ENCODE measurements at places on chromosomes 3 and 15. TPM values are rescaled to one million over a fixed set of nuclear protein-coding genes. Genes with fewer than 3 reads are reported as not detected.

GOLGA6D gene
- not detected for total RNA-seq

DPPA2 gene
- total RNA-seq = not detected

CIDEC gene
- not detected for total RNA-seq

GRK7 gene
- 0.16 TPM for total RNA-seq

TMEM212 gene
- not detected for total RNA-seq

ROPN1 gene
- not detected for total RNA-seq

TBCCD1 gene
- 20.6 TPM for total RNA-seq

TM4SF1 gene
- 124 TPM for total RNA-seq

PPP1R14D gene
- not detected for total RNA-seq

ECE2 gene
- total RNA-seq = not detected

SHISA5 gene
- total RNA-seq = 62.5 TPM

LRRK1 gene
- total RNA-seq = 9.9 TPM

AQP9 gene
- 0.85 TPM for total RNA-seq

IMPG2 gene
- total RNA-seq = 2.3 TPM

FES gene
- 27.0 TPM for total RNA-seq

PLOD2 gene
- 114 TPM for total RNA-seq

TRPM1 gene
- not detected for total RNA-seq

GREM1 gene
- 8.7 TPM for total RNA-seq

BNC1 gene
- total RNA-seq = 0.37 TPM

CAV3 gene
- 6.8 TPM for total RNA-seq

SFMBT1 gene
- 17.8 TPM for total RNA-seq

RASA2 gene
- total RNA-seq = 38.8 TPM

STRIT1 gene
- total RNA-seq = 1.4 TPM
